ENCODE measurements at places on chromosomes 7 and 10. TPM values are rescaled to one million over a fixed set of nuclear protein-coding genes. Genes with fewer than 3 reads are reported as not detected.

Gene ITGA8
- 2.1 TPM for total RNA-seq

Gene MMP21
- not detected for total RNA-seq

Gene ZNF365
- 0.58 TPM for total RNA-seq

Gene SFMBT2
- total RNA-seq: 4.8 TPM

Gene CCDC126
- 9.7 TPM for total RNA-seq

Gene AP5Z1
- 76.0 TPM for total RNA-seq

Gene CARD11
- total RNA-seq: 3.5 TPM

Gene PON1
- not detected for total RNA-seq

Gene ANKRD2
- total RNA-seq: not detected

Gene CFAP69
- total RNA-seq: 0.88 TPM

Gene ACTL6B
- not detected for total RNA-seq

Gene CALN1
- not detected for total RNA-seq

Gene CLRN3
- total RNA-seq: not detected

Gene BLVRA
- total RNA-seq: 54.2 TPM

Gene TMEM270
- not detected for total RNA-seq

Gene EVX1
- total RNA-seq: not detected

Gene LMOD2
- total RNA-seq: not detected

Gene TES
- total RNA-seq: 73.9 TPM

Gene CRYGN
- total RNA-seq: not detected

Gene LOXL4
- total RNA-seq: 7.0 TPM

Gene SPDYE16
- not detected for total RNA-seq

Gene SFRP4
- 0.39 TPM for total RNA-seq

Gene AGK
- total RNA-seq: 27.2 TPM

Gene SFTPD
- total RNA-seq: not detected

Gene PILRA
- 2.5 TPM for total RNA-seq

Gene SUGCT
- 4.3 TPM for total RNA-seq

Gene CPN1
- not detected for total RNA-seq

Gene ZNF273
- 3.7 TPM for total RNA-seq

Gene SSC4D
- 1.4 TPM for total RNA-seq

Gene ENTPD1
- 30.3 TPM for total RNA-seq

Gene TMEM236
- total RNA-seq: 0.48 TPM

Gene ADARB2
- 0.39 TPM for total RNA-seq

Gene TMEM225B
- total RNA-seq: not detected

Gene SCIN
- 0.58 TPM for total RNA-seq

Gene PTPN20
- 0.39 TPM for total RNA-seq

Gene FFAR4
- total RNA-seq: not detected

Gene LRRC17
- 71.4 TPM for total RNA-seq

Gene DLX5
- not detected for total RNA-seq

Gene BMPER
- 2.7 TPM for total RNA-seq

Gene ARHGEF35
- total RNA-seq: not detected

Gene LIPF
- total RNA-seq: 0.18 TPM

Gene PPP1R9A
- 7.0 TPM for total RNA-seq

Gene ANKRD61
- total RNA-seq: not detected

Gene ANKRD30A
- not detected for total RNA-seq

Gene DENND2A
- 5.3 TPM for total RNA-seq

Gene CDK1
- 17.1 TPM for total RNA-seq

Gene RELN
- 8.1 TPM for total RNA-seq

Gene CPVL
- 6.3 TPM for total RNA-seq

Gene FXYD4
- not detected for total RNA-seq

Gene MYO1G
- not detected for total RNA-seq

Gene HBP1
- 74.7 TPM for total RNA-seq
